ENCODE measurements at places on chromosomes 1 and 21. TPM values are rescaled to one million over a fixed set of nuclear protein-coding genes. Genes with fewer than 3 reads are reported as not detected.

KRTAP10-12 gene
- not detected for total RNA-seq

SMCP gene
- total RNA-seq: 249 TPM

DRAXIN gene
- 0.79 TPM for total RNA-seq

RNASEL gene
- 7.5 TPM for total RNA-seq

SPRR2B gene
- not detected for total RNA-seq

SPRR3 gene
- total RNA-seq: not detected

SUCO gene
- 126 TPM for total RNA-seq

LRRC3 gene
- 11.8 TPM for total RNA-seq

KRTAP11-1 gene
- 2.8 TPM for total RNA-seq

AIRE gene
- total RNA-seq: 0.68 TPM

MARK1 gene
- total RNA-seq: 49.6 TPM

F13B gene
- 0.31 TPM for total RNA-seq

EFNA3 gene
- 7.5 TPM for total RNA-seq

SPRR1A gene
- not detected for total RNA-seq

FAM72B gene
- 1.3 TPM for total RNA-seq

PIGR gene
- not detected for total RNA-seq

Measured in testis (tissue), 5 donors.